IPS DF 19.7 (cell line): ENCODE measurements at places on chromosomes 5 and 9.

- DNase-seq: no peak
Measured at GRCh38 chr9:134752471-134753168, 111.0 kb downstream of the COL5A1 start.

- DNase-seq: no peak
Measured at GRCh38 chr9:93043122-93043521, 15.4 kb upstream of the SUSD3 start.

GRCh38 chr9:111356481-111357244, 26.6 kb upstream of the OR2K2 start:
- no peak for DNase-seq

- DNase-seq: no peak
Measured at GRCh38 chr5:142287973-142288313, 36.9 kb downstream of the SPRY4 start.

GRCh38 chr9:70030156-70030555, 13.5 kb upstream of the MAMDC2 start:
- no peak for DNase-seq
